ENCODE measurements at places on chromosomes 4 and X.

GRCh38 chrX:75623535-75623934, 100.7 kb upstream of the ZDHHC15 start:
- no peak for DNase-seq

GRCh38 chr4:138310498-138310897, 68.3 kb upstream of the SLC7A11 start:
- DNase-seq, result no peak

GRCh38 chr4:164779811-164780216, 25.9 kb downstream of the SMIM31 start:
- DNase-seq, result peak; percentile 32

DNA sequence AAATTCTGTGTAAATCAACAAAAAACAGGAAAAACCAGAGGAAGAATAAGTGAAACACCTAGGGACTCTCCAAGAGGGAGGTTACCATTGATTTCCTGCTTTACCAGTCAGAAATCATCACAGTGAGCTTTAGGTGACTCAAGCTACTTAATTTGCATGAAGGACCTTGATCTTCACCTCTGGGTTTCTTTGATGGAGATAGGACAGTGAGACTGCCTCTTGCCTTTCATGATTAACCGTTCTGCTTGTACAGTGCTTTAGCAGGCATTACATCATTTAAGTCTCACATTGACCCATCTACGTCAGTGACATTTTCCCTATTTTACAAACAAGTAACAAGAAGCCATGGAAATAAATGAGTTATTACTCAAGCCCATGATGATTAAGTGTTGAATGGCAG, 3.4 kb upstream of the GK start:
- no peak for DNase-seq

DNA sequence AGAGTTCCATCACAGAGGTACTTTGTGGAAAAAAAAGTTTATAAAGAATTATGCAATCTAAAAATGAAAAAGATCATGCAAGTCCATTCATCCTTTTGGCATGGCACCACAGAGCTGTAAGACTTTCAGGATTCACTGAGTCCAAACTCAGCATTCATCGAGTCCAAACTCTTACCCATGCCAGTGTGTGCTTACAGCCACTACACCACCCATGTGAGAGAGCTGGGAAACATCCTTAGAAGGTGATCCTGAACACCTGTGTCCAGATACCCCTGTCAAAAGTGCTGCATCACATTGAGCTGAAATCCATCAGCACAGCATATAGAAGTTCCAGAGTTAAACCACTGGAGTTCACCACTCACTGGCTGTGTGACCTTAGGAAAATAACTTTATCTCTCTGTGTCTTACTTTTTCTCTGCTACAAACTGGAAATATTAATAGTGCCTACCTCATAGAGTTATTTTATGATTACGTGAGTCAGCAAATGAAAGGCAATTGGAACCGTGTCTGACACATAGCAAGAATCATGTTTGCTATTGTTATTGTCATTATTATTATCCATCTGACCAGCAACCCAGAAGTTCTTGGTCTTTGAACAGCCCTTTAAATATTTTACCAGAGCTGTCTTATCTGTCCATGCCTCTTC, 115.0 kb upstream of the FTHL17 start:
- no peak for DNase-seq

DNA sequence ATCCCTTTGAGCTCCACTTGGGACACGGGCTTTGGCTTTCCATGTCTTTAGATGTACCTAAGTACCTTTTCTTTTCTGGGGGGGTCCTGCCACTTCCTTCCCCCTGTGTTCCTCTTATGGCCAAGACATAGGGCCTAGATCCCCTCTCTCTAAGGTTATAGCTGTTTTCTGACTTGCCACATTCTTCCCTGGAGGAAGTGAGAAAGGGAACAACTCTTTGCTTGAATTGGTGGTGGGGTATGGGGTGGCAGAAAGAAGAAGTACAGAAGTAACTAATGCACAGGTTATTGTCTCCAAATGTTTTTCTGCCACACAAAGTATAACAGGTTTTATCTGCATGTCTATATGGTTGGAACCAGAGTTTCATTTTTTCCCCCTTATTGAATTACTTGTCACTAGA, 29.7 kb upstream of the DIPK2B start:
- no peak for DNase-seq
